ENCODE measurements at places on chromosomes 1 and 21.

GRCh38 chr1:89603651-89604413 is 29.1 kb upstream of the LRRC8C start:
- peak; percentile 70 for DNase-seq

DNA sequence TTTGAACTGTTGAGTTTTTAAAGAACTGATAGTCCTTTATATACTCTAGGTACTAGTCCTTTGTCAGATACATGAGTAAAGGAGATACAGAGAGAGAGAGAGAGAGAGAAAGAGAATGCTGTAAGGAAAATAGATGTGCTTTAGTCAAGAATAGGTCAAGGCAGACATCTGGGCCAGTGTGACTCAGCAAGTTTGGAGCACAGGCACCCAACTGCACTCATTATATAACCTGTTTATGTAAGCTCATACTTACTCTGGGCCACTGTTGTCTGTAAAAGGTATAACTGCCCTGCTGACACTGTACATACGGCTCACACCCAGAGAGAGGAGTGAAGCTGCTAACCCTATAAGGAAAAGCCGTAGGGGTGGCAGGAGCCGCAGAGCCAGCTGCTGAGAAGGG is 32.2 kb upstream of the AKT3 start:
- DNase-seq: no peak

- DNase-seq: no peak
These were observed 64.6 kb downstream of the KDM1A start for GRCh38 chr1:23083714-23084480.

- no peak for DNase-seq
These were observed 571 bp downstream of the WDR3 start for GRCh38 chr1:117930173-117930447.

GRCh38 chr1:224774378-224774777 is 155.1 kb upstream of the DNAH14 start:
- no peak for DNase-seq

GRCh38 chr1:172638885-172639831 is 19.7 kb upstream of the FASLG start:
- peak; percentile 79 for DNase-seq

- DNase-seq: no peak
These were observed 31.5 kb downstream of the TNFSF4 start for GRCh38 chr1:173175514-173176145.

DNA sequence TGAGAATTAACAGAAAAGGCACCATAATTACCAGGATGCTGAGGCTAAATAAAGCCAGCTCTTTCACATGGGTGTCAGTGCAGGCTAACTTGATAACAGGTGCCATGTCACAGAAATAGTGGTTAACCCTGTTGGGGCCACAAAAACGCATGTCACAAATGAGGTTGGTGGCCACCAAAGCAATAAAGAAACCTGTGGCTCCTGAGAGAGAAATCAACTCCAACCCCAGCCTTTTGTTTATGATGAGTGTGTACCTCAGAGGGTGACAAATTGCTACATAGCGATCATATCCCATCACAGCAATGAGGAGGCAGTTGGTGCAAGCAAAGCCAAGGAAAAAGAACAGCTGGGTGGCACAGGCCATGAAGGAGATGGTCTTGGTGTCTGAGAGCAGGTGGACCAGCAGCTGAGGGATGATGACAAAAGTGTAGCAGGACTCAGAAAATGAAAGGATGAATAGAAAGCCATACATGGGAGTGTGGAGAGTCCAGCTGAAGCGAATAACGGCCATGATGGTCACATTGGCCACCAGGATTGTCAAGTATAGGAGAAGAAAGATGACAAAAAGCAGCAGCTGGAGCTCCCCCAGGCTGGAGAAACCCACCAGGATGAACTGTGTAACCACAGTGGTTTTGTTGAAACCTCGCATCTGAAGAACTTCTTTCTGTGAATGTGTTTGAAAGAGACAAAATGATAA is at the start of gene OR10T2:
Gene OR10T2 (minus strand): TSS at position 649 of the 697 bp plus-strand sequence. CDS start 0 bp downstream, at position 649.
- DNase-seq: no peak

DNA sequence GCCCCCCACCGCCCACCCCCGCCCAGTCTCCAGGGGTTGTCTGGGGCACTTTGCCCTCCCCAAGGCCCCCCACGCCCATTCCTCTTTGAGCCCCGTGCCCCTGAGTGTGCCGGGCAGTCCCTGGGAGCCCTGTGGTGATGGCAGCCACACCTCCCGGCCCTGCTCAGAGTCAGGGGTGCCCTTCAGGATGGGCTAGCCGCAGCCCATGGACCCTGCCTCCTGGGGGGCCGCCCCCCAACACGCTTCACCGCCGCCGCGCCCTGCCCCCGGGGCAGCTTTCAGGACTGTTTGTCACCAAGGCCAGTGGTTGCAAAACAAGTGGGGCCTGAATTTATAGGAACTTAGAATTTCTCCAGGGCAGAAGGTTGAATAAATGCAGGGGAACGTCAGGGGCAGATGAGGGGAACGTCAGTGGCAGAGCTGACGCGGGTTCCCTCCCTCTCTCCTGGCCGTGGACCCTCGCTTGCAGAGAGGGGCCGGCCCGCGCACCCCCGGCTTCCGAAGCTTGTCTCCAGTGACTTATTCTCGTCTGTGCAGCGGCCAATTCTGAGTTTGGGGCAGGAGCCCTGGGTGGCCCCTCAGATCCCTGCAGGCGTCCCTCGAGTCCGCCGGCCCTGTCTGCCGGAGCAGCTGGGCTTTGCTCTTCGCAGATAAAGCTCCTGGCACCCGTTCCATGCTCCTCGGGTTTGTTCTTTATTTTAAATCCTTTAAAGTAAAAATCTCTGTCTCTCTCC is 41.2 kb upstream of the ADARB1 start:
- no peak for DNase-seq

GRCh38 chr1:118149799-118150198 is 35.2 kb downstream of the SPAG17 start:
- DNase-seq: no peak

DNA sequence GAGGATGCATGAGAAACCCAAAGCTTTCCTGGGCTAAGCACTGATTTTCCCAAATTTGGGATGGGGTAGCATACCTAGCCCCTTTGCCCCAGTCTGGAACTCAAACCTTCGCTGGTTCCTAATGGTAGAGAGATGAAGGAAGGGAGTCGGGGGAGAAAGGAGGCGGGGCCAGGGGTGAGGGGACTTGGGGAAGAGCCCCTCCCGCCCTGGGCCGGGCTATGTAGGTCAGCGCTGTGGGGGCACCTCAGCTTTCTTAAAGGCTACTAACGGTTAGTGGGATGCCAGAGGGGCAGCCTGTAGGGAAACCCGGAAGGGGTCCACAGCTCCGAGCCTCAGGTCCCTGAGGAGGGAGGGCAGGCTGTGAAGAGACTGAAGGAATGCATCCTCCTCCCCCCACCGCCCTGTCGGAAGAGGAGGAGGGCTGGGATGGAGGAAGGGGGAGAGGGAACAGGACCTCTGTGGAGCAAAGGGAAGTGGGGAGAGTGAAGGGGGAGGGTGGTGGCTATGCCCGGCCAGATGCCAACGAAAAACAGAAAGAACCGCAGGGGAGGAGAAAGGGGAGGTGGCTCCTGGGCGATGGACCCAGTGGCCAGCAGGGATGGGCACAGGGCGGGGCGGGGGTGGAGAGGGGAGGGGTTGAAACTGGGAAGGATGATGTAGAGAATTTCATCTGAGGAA is 1.3 kb downstream of the CADM3 start:
- DNase-seq: no peak

DNA sequence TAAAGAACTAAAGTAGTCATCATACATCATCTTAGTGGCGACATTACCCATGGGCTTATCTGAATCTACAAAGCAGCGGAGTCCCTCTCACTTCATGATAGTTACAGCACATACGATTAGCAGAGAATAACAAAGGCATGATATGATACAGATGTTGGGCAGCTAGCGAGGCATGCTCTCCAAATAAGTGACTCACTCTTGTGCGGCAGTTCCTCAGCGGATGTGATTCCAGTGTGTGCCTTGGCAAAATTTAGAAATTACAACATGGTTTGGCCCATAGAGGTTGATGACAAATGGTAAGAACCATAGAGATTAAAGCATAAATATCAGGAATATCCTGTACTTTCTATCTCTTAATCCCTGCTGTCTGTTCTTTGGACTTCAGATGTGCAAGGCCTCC is 48.1 kb upstream of the PAXBP1 start:
- no peak for DNase-seq

DNA sequence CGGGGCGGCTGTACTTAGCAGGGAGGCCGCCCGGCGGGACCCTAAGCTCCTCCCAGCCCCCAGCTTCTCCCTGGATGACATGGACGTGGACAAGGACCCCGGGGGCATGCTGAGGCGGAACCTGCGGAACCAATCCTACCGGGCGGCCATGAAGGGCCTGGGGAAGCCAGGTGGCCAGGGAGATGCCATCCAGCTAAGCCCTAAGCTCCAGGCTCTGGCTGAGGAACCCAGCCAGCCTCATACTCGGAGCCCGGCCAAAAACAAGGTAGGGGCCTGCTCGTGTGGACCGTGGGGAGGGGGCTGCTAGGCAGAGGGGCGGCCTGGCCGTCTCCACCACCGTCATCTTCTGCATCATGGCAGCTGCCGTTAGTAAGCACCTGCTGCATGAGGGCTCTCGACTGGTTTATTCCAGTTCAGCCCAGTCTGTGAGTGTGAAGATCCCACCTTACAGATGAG is 9.0 kb downstream of the ARHGEF16 start:
- no peak for DNase-seq

DNA sequence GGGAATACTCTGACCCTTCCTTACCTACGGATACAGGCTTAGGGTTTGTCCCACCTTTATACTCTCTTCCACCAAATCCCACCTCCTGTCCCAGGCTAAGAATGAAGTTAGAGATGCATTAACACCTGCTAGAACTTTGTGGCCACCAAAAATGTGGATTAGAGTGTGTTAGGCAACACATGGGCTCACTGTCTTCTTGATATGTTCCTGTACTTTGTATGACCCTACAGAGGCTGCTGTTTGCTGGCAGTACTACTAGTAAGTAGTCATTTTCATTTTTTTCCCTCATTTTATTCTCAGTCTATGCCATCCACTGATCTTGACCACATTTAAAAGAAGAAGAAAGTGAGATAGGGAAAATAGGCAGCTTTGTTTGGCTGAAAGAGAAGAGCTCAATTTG is 21.0 kb upstream of the TMEM39B start:
- no peak for DNase-seq

- no peak for DNase-seq
These were observed 64.3 kb upstream of the HOOK1 start for GRCh38 chr1:59750328-59751003.

DNA sequence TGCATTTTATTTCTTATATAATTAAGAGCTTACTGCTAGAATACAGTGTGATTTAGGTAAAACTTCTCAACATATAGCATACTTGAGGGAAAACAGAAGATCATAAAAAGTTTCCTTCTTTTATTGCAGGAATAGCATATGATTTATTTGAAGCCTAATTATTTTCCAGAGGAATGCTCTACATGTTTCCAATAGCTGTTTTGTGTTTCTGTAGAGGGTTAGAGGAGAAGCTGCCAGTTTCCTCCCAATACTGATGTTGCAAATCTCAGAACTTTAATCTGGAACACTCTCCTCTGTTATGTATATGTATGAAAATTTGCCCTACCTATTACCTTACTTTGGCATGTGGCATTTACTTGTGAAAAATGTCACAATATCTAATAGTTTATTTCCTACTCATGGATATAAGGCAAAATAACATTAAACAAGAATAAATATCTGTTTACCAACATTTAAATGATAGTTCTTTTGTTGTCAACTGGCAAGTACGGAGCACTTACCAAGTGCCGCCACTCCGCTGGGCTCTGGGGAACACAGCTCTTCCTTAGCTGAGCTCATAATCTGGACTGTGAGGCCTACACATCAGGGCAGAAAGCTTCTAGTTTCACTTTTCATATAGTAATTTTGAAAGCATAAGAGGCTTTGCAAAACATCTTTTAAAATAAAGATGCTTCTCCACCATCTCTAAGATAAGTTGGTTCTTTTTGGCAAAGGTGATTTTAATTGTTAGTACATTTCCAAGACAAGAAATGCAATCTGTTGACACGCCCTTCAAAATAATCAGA is 239.8 kb upstream of the C1orf105 start:
- DNase-seq: peak; percentile 45

DNA sequence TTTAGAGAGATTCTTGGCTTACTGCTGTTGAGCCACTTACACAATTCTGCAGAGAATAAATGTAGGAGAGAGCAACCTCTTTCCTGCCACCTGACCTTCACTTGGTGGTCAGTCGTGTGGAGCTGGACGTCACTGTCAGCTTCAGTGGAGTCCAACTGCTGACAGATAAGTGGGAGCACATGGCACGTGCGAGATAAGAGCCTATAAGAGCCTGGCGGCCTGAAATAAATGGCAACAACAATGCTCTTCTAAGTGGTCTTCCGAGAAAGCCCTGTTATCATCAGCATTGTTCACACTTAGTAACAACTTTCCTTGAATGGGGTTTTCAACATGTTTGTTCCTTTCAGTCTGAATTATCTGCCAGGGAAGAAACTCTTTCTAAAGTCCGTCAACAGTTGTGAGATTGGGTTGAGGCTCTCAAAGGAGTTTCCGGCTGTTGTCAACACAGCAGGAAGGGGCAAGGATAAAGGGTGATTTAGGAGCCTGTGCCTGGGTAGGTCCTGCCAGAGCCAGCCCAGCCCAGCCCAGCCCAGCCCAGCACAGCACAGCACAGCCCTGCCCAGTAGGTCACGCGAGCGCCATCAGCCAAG is 57.2 kb upstream of the RUNX1 start:
- no peak for DNase-seq
